Thoracic aorta (tissue), 2 donors: ENCODE measurements at places on chromosomes 5 and 9. TPM values are rescaled to one million over a fixed set of nuclear protein-coding genes. Genes with fewer than 3 reads are reported as not detected.

Gene CDKN2B
- total RNA-seq = 10.0 TPM

Gene ARAP3
- 15.0 TPM for total RNA-seq

Gene IFNK
- not detected for total RNA-seq

Gene RAD1
- 15.1 TPM for total RNA-seq

Gene IFNB1
- total RNA-seq = not detected

Gene SHC3
- total RNA-seq = 1.5 TPM

DNA sequence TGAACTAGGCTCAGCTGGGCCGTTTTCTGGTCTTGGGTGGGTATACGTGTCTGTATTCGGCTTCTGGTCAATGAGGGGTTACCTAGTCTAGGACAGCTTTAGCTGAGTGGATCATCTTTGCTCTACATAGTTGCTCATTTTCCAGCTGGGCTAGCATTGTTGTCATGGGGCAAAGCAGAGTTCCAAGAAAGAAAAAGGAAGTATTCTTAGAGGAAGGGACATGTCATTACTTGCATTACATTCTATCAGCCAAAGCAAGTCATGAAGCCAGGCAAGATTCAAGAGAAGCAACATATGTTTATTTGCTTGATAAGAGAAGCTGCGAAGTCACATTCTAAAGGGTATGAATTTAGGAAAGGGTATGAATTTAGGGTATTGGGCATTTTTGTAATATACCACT is 396.5 kb downstream of the ZNF608 start:
- no peak for DNase-seq
- no peak overlapping the region for H3K4me3 ChIP-seq
- H3K27ac ChIP-seq = no peak overlapping the region
- no peaks in the 10 kb centered on the region for H3K27me3 ChIP-seq
- H3K4me1 ChIP-seq = peaks cover 17% of the 10 kb centered on the region

GRCh38 chr5:178542455-178542854 is 47.7 kb downstream of the COL23A1 start:
- no peaks in the 10 kb centered on the region for H3K4me1 ChIP-seq
- no peak overlapping the region for H3K4me3 ChIP-seq
- no peaks in the 10 kb centered on the region for H3K27me3 ChIP-seq

DNA sequence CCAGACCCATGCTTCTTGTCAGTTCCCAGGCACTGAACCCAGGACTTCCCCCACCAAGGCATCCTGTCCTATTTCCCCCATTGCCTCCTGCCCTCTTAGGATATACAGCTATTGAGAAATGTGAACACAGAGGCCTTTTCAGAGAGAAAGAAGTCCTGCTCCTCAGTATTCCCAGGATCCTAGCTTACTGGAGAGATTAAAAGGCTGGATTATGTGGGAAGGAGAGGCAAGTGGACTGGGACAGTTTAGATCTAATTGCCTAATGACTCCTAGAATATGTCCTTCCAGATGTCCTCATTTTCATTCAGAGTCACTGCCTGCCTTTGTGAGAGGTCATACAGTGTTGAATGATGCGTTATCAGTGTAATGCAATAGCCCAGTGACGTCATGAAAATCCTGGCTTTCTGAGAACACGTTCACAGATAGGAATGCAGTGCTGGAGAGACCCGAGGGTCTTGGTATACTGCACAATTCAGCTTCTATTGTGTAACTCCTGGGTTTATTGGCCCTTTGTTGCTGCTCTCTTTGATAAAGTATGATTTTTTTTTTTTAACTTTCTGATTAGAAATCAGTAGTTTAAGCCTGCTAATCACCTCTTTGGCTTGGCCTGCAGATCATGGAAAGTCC is 26.2 kb downstream of the WWC1 start:
- no peaks in the 10 kb centered on the region for H3K4me1 ChIP-seq
- H3K27ac ChIP-seq = no peak overlapping the region
- no peaks in the 10 kb centered on the region for H3K27me3 ChIP-seq

DNA sequence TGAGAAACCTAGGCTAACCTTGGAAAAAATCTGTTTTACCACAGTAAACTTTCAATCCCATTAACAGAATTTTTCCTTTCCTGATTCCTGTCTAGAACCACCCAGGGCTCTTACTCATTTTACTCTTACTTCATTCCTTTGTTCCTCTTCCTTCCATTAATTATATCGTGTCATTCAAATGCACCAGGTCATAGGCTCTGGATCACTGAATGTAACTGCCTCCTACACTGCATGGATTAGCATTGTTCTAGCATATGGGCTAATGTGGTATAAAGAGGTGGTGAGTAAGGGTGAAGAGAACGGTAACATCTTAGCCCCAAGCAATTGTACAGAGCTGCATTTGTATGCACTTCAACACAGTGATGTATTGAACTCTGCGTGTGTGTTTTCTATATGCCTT is 49.5 kb upstream of the SPINK5 start:
- no peaks in the 10 kb centered on the region for H3K27me3 ChIP-seq
- H3K4me1 ChIP-seq = no peaks in the 10 kb centered on the region
- no peak overlapping the region for H3K4me3 ChIP-seq
- H3K27ac ChIP-seq = no peak overlapping the region

GRCh38 chr9:1938135-1938534 is 77.0 kb upstream of the SMARCA2 start:
- H3K27me3 ChIP-seq = no peaks in the 10 kb centered on the region
- no peaks in the 10 kb centered on the region for H3K4me1 ChIP-seq
- no peak for DNase-seq
- no peak overlapping the region for H3K27ac ChIP-seq

DNA sequence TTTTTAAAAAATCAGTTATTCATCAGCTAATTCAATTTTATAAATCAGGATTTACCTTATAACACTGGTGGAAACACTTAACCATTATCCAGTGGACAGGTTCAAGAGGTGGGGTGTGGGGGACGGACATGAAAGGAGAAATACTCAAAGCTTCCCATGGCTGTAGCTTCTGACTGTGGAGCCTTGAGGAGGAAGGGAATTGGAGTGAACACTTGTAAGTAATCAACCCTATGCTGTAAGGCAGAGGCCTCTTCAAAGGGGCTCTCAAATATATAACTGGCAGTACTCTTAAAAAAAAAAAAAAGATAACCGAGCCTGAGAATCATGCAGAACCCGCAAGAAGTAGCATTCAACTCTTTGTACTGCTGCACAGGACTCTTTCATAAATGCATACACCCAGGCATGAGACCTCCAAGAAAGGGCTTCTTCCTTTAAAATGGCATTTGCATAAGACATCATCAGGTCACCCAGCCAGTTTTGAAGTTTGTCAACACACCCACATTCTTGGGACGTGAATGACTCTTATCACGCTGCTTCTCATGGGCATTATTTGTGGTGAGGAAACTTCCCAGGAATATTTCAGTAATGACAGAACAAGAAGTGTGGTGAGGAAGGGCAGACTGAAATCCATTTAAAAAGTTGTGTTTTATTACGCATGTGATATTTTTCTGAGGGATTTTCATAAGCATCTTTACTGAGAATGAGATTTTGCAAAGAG is 8.1 kb downstream of the OSMR start:
- H3K4me1 ChIP-seq = peaks cover 5% of the 10 kb centered on the region
- no peaks in the 10 kb centered on the region for H3K36me3 ChIP-seq
- H3K4me3 ChIP-seq = no peak overlapping the region
- DNase-seq = no peak
- H3K27me3 ChIP-seq = no peaks in the 10 kb centered on the region

GRCh38 chr5:58491216-58491892 is at the start of gene GAPT:
Gene GAPT, plus strand, starts transcription at chr5:58491435. Its CDS starts 3,102 bp downstream, at chr5:58494537.
- no peak for DNase-seq
- no peaks in the 10 kb centered on the region for H3K27me3 ChIP-seq
- H3K4me3 ChIP-seq = no peak within 1 kb of the TSS
- H3K36me3 ChIP-seq = no peaks in the 10 kb centered on the region
- H3K4me1 ChIP-seq = no peaks in the 10 kb centered on the region
- no peak within 1 kb of the TSS for H3K27ac ChIP-seq

DNA sequence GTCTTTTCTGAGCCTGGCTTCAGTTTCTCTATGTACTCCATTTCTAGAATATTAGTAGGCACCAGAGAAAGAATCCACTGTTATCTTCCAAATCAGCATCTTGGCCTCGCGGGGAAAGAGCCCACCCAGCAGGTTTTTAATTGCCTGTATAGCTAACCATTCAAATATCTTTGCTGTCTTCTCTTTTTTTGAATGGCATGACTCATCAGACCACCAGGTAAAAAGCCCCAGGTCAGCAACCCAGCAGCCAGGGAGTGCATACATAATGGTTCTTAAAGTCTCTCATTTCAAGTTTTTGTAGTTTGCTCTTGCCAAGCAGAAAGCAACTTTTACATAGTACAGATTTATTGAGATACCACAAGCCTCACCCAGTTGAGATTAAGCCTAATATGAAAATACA is 50.7 kb downstream of the TMEM167A start:
- H3K36me3 ChIP-seq = no peaks in the 10 kb centered on the region
- H3K27ac ChIP-seq = no peak overlapping the region
- no peak for DNase-seq
- H3K27me3 ChIP-seq = no peaks in the 10 kb centered on the region

DNA sequence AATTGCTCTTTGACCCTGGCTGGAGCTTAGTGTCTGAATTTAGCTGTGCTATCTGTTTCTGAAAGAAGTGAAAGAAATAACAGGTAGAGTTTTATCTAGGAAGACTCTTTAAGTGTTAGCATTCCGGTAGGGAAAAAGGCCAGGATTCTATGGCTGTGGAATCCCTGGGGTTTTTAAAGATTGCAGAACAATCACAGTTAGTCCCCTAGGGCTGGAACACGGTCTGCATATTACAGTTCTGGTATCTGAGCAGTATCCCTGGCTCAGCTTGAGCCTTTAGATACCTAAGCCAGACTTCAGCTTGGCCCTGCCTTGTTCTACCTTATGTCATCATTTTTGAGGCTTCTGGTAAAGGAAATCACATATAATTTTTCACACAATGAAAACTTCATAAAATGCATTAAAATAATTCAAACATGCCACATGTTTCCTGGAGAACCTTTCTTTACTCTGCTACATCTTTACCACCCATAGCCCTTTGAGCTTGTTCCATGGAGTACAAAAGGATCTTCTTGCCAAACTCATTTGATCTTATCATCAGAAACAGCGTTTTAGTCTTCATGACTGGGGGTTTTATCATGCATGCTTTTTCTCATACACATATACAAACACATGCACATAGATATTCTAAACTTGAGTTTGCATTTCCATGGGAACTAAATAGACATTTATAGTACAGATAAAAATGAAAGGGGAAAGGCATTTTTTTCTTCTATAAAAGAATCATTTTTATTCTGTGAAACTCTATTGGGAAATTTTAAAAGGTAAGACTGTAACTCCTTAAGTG is 410.8 kb downstream of the CETN3 start:
- H3K36me3 ChIP-seq = no peaks in the 10 kb centered on the region
- DNase-seq = no peak
- no peak overlapping the region for H3K27ac ChIP-seq
- H3K4me3 ChIP-seq = no peak overlapping the region

- DNase-seq = no peak
- H3K4me1 ChIP-seq = peaks cover 100% of the 10 kb centered on the region
- H3K27ac ChIP-seq = peak overlapping the region; percentile 87
- no peak overlapping the region for H3K4me3 ChIP-seq
Measured at GRCh38 chr9:95083086-95083768, 234.3 kb downstream of the FANCC start.

DNA sequence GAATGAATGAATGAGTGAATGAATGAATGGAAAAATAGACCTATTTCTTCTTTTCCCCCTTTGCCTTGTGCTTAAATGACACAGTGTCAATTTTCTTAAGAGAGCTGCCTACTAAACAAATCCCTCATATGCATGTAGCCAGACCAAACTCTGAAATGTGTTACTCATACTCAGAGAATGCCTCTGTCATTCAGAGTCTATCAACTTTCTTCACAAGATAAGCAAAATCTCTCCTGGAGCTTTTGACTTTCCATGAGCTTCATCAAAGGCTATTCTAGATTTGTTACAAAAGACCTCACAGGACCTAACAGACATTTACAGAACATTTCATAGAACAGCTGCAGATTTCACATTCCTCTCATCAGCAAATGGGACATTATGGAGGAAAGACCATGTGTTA is 275.7 kb upstream of the MSX2 start:
- H3K36me3 ChIP-seq = no peaks in the 10 kb centered on the region
- no peak overlapping the region for H3K4me3 ChIP-seq
- no peaks in the 10 kb centered on the region for H3K27me3 ChIP-seq

DNA sequence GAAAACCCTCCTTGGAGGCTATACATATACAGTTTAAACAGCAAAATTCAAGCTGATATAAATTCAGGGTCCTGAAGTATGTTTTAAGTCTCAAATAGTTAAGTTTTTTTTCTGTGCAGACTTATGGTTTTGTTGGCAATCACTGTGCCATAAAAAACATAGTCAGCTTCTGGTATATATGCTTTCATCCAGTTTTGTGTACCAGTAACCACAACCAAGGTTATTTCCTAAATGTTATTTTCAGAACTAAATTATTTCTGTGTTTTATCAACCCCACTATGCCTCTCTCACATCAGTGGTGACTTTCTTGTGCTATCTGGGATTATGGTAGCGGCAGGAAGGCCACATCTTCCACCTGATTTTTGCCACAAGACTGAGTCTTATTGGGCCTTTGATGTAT is 107.7 kb upstream of the SMARCA2 start:
- DNase-seq = no peak
- H3K27me3 ChIP-seq = no peaks in the 10 kb centered on the region
- H3K4me1 ChIP-seq = no peaks in the 10 kb centered on the region
- H3K4me3 ChIP-seq = no peak overlapping the region

GRCh38 chr5:163303718-163304117 is 133.7 kb upstream of the CCNG1 start:
- H3K36me3 ChIP-seq = no peaks in the 10 kb centered on the region
- no peaks in the 10 kb centered on the region for H3K4me1 ChIP-seq
- no peak for DNase-seq

- H3K4me1 ChIP-seq = no peaks in the 10 kb centered on the region
- no peak overlapping the region for H3K4me3 ChIP-seq
- no peaks in the 10 kb centered on the region for H3K36me3 ChIP-seq
- no peaks in the 10 kb centered on the region for H3K27me3 ChIP-seq
Measured at GRCh38 chr9:70222354-70222753, 36.4 kb upstream of the SMC5 start.

DNA sequence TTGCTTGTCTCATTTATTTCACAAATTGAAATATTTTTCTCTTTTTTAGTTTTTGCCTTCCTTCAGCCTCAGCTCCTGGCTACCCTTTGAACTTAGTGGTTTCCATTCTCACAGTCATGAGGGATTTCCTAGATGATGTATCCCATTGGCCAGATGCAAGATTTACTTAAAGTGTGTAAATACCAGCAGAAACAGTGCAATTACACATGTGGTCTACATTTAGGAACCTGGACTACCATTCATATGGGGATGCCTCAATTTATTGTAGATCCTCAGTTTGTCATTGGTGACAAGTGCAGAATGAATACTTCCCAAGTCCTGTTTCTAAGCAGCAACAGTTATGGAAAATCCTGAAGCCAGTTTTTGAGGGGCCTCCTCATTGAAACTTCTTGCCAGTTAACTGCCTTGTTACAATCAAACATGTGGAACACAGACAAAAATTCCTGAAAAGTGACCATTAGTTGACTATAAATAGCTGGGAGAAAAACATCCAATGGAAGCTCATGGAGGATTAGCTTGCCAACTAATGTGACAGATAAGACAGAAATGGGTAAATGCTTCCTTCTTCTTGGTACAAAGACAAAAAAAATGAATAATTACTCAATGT is 113.6 kb upstream of the FER start:
- no peak for DNase-seq
- H3K4me1 ChIP-seq = peaks cover 14% of the 10 kb centered on the region
- H3K36me3 ChIP-seq = no peaks in the 10 kb centered on the region
